Fibroblast of pulmonary artery (primary cell): ENCODE measurements at places on chromosomes 2 and 18.

DNA sequence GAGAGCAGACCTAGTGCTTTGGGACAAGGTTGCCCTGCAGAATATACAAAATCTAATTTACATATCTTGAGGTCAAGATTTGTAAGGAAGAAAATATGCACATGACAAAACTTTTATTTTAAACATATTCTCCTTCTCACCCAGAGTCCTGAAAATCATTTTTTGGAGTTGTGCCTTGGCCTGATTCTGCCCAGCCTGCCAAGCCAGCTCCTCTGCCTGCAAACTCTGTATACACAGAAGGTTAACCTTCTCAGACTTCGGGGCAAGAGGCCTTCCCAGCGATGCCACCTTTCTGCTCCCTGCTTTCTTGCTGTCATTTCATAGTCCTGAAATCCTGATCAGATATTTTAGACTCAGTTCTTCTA, 95.8 kb upstream of the CAVIN2 start:
- no peak for DNase-seq

- DNase-seq, result no peak
Observed at GRCh38 chr2:156884216-156884615, 373.3 kb upstream of the GALNT5 start.

GRCh38 chr2:46175419-46175818, 121.8 kb upstream of the EPAS1 start:
- DNase-seq, result peak; percentile 58

- no peak for DNase-seq
Observed at GRCh38 chr18:35183886-35184285, 56.9 kb upstream of the ZNF397 start.

GRCh38 chr2:23568626-23569190, 183.7 kb downstream of the KLHL29 start:
- no peak for DNase-seq

- DNase-seq, result no peak
Observed at GRCh38 chr2:70639841-70640436, 86.3 kb upstream of the TGFA start.

DNA sequence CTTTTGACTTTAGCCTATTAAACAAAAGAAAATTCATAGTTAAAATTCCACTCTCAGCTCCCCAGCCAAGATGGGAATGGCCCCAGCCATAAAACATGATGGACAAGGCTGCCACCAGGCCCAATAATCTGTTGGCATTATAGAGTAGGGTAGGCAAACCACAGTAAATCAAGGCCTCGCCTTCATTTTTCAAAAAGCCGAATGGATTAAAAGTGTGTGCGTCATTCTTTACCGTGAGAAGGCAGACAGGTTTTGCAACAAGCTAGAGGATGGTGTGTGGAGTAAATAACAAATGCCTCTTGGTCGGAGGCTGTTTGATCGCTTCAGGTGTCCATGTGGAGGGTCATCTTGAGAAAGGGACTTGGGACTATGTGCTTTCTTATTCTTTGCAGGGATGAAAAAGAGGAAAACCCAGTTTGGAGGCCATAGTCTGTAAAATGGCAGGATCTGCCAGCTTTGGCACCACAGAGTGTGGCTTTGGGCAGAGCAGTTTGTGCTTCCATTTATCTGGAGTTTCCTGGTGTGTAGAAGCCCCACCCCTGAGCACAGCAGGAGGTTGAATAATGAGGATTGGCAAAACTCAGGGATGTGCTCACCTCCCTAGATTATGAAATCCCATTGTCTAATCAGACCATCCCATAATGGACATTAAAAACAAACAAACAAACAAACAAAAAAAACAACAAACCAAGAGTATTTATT, 57.1 kb upstream of the ITGB6 start:
- DNase-seq, result no peak

DNA sequence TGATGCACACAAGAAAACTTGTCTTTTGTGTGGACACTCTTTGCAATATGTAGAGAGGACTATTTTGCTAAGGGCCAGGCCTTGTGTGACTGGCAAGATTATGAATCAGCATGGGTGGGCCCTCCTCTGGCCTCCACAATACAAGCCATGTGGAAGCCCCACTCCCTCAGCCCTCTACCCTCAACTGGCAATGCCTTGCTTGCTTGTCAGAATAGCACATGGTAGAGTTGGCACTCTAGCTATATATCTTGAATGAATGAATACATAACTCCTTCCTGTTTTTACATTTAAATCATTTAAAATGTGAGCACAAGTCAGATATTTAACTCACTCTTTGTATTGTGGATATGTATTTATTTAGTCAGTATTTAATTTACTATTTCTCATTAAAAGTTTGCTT, 805.4 kb upstream of the GYPC start:
- DNase-seq, result no peak

DNA sequence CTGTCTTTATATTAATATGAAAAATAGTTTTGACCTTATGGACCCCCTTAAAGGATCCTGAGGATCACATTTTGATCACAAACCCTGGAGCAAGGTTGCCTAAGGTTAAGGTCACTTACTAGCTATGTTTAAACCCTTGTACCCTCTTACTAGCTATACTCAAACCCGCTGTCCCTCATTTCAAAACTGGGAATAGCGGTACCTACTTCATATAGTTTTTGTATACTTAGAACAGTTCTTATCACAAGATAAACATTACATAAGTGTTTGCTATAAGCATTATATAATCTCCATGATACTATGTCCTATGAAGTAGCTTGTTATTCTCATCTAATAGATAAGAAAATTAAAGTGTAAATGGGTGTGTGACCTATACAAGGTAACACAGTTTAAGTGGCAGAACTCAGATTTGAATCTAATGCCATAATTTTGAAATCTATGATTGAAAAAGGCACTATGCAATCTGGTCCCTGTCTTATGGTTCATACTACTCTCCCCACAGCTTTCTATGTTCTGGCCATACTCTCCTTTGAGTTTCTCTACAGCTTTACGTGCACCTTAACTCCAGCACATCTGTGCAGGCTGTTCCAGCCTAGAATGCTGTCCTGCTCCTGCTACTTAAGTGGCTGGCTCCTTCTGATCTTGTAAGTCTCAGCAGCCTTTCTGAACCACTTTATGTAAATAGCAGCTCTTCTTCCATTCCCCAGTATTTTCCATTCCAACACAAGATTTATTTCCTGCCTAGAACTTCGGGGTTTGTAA, 30.4 kb downstream of the HYCC2 start:
- DNase-seq, result no peak

- no peak for DNase-seq
Observed at GRCh38 chr2:143463719-143464118, 334.5 kb downstream of the ARHGAP15 start.

- no peak for DNase-seq
Observed at GRCh38 chr2:241808721-241809382, at the start of gene NEU4. NEU4 (plus strand) TSS chr2:241809193; CDS start chr2:241814485, 5,292 bp downstream.

DNA sequence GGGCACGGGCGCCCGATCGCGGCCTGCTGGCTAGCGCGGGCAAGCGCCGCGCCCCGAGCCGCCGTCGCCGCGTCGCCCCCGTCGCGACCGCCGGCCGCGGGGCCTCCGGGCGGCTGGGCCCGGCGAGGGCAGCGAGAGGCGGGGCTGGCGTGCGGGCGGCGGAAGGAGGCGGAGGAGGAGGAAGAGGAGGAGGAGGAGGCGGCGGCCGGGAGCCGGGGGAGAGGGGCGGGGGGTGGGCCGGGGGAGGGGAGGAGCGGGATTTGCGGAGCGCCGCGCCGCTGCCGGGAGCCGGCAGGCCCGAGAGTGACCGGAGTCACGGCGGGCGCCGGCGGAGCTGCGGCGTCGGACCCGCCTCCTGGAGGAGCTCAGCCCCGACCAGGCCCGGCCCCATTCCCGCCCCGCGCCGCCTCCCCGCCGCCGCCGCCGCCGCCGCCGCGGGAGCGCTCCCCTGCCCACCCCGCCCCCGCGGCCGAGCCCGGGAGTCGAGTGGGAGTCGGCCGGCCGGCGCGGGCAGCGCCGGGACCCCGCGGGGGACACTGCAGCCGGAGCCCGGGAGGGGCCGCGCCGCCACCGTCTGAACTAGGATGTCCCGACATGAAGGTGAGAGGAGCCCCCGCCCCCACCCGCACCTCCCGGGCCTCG, at the start of gene KCMF1:
Gene KCMF1 (plus strand): TSS at position 294 of the 642 bp plus-strand sequence. CDS start 291 bp downstream, at position 585.
- peak; percentile 65 for DNase-seq

DNA sequence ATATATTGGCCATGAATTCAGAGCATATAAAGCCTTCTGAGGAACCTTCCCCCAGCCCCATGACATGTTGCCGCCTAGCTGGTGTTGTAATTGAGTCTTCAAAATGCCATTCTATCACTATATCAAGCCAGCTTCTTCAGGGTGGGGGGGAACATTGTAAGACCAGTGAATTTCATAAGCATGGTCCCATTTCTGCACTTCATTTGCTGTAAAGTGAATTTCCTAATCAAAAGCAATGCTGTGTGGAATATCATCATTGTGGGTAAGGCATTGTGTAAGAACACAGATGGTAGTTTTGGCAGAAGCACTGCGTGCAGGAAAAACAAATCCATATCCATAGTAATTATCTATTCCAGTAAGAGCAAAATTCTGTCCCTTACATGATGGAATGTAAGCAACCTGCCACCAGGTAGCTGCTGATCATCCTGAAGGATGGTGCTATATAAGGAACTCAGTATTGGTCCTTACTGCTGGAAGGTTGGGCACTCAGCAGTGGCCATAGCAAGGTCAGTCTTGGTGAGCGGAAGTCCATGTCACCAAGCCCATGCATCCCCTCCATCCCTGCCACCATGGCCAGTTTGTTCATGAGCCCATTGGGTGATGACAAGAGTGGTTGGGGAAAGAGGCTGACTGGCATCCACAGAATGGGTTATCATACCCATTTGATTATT, 159.4 kb downstream of the COPS8 start:
- DNase-seq, result peak; percentile 97

DNA sequence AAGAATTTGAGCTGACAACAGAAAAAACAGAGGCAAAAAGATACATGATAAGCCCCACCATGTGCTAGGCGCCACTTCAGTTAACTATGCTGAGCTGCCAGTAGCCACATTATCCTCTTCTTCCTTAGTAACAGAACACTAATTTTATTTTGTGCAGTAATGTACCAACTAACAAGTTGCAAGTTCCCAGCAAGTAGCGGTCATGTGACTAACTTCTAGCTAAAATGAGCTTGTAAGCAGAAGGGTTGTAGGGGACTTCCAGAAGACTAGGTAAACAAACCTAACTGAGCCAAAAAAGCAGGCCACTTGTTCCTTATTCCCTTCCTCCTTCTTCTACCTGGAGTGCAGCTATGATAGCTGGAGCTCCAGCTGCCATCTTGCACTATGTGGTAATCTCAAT, 75.5 kb downstream of the DTNB start:
- DNase-seq, result no peak
